Upper lobe of right lung (tissue), 1 donor: ENCODE measurements at places on chromosomes 16 and 17. TPM values are rescaled to one million over a fixed set of nuclear protein-coding genes. Genes with fewer than 3 reads are reported as not detected.

Gene C17orf78
- total RNA-seq = not detected

Gene PSMB3
- total RNA-seq = 127 TPM

Gene TM4SF5
- total RNA-seq = not detected

Gene CRHR1
- total RNA-seq = not detected

Gene OR1F1
- total RNA-seq = not detected

Gene HBZ
- not detected for total RNA-seq

Gene ZC3H7A
- total RNA-seq = 71.2 TPM

Gene CHAD
- total RNA-seq = not detected

Gene KRT28
- not detected for total RNA-seq

Gene COPZ2
- 24.5 TPM for total RNA-seq

Gene MRC2
- total RNA-seq = 127 TPM

Gene CHRNE
- total RNA-seq = 0.98 TPM

Gene TPSD1
- total RNA-seq = 9.4 TPM

Gene PIK3R5
- 37.7 TPM for total RNA-seq

Gene GABARAPL2
- 109 TPM for total RNA-seq

Gene ATP2A1
- 0.46 TPM for total RNA-seq

Gene CD300H
- not detected for total RNA-seq

Gene BEAN1
- total RNA-seq = 0.87 TPM

Gene TSPAN10
- total RNA-seq = 1.1 TPM

Gene NHERF2
- total RNA-seq = 363 TPM

Gene EFCAB13
- total RNA-seq = 11.8 TPM

Gene FBXL16
- total RNA-seq = 3.6 TPM
